ENCODE measurements at places on chromosomes 2 and 18. TPM values are rescaled to one million over a fixed set of nuclear protein-coding genes. Genes with fewer than 3 reads are reported as not detected.

GRCh38 chr2:177042311-177042710 lies 170.3 kb upstream of the HNRNPA3 start:
- DNase-seq: no peak

DNA sequence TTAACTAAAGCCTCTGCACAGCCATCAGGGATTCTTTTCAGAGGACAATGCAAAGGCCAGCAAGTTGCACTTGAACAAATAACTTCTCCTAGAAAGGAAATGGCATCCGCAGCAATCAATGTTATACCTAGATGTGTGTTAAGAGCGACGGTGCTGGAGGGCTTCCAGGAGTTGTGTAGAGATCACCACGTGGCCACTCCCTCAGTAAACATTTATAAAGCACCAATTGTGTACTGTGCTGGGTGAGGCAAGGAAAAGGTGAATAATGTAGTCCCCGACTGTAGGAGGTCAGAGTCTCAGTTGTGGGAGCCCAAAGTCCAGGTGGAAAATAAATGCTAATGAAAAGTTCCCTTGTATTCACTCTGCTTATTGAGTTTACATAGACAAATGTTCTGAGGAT lies 135.0 kb downstream of the ALK start:
- no peak for DNase-seq

The CRYBA2 gene
- polyA plus RNA-seq: not detected

- no peak for DNase-seq
These were observed 187.6 kb downstream of the ZNF521 start for GRCh38 chr18:25164211-25164847.

The CDK5R2 gene
- polyA plus RNA-seq: not detected

The MYCN gene
- not detected for polyA plus RNA-seq

The NGEF gene
- not detected for polyA plus RNA-seq

Data from CD4-positive, alpha-beta memory T cell (primary cell).